ENCODE measurements at places on chromosomes 1 and 21.

- no peak for DNase-seq
Measured at GRCh38 chr1:92065042-92065441, 10.2 kb downstream of the SETSIP start.

GRCh38 chr1:180923887-180924286 is 11.2 kb downstream of the KIAA1614 start:
- DNase-seq: no peak

DNA sequence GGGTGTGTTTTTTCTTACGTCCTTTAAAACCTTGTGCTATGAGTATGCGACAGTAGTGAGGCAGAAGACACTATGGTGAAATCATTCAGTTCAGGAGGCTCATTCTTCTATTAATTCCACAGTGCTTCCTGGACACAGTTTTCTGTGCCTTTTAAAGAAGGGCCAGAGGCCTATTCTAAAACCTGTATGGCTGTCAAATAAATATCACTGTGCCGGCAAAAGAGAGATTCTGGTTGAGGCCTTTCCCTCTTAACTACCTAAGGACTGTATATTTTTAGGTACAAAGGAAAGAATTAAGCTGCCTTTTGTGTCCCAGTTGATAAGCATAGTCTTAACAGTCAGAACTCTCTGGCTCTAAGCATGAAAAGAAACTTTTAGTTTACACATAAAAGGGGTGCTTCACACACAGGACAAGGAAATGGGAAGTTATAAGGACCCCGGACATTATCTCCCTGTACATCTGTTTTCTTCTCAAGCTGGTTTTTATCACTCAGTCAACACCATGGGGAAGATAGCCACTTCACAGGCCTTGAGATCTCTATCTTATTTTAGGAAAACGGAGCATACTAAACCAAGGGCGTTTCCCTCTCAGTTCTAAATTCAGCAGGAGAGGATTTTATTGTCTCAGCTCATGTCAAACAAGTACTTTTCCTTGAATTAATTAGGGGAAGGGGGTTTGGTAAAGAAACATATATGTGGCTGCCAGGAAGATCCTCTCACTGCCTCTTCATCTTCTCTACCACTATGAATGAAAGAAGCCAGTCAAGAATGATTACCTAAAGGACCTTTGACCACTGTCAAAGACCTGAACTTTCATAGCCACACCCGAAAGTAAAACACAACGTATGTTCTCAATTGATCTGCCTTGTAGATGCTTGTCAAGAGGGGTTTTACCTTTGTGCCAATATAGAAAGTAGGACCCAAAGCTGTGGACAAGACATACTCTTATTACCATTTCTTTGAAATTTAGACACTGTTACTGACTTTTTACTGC is 71.4 kb upstream of the HSPA13 start:
- no peak for DNase-seq

DNA sequence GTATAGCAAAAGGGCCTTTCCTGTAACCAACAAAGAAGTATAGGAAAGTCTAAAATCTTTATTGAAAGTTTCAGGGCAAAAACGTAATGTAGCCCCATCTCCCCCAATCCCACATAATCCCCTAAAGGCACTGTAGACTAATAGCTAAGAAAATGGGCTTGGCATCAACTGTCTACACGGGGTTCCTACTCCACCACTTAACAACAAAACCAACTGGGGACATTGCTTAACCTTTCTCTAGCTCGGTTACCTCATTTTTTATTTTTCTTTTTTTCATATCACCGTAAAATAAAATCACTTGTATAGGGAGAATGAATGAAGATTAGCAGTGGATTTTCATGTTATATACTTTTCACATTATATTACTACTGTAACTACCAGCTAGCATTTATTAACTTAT is 12.3 kb downstream of the MACF1 start:
- no peak for DNase-seq

- DNase-seq: no peak
Measured at GRCh38 chr1:243642936-243643335, 207.1 kb downstream of the AKT3 start.

DNA sequence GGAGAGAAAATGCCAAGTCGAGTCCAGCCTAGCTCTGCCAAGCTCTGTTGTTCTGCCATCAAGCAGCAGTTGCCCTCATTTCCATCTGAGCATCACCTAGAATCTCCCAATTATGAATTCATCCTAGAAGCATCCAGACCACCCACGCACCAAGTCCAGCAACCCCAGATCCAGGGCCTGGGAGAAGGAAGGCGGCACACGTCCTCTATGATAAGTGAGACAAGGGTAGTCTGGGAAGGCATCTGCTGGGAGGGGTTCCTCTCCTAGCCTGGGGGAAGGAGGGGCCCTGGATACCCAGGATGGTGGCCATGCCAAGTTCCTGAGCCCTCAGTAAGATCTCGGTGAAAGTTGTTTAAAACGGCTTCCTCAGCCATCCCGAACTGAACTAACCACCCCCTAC is 70.7 kb downstream of the VWA5B1 start:
- DNase-seq: no peak

GRCh38 chr1:68129536-68130250 is 79.3 kb upstream of the DIRAS3 start:
- DNase-seq: no peak

- DNase-seq: no peak
Measured at GRCh38 chr1:99768104-99768503, 1.7 kb upstream of the FRRS1 start.

GRCh38 chr1:231603598-231604275 is 22.9 kb upstream of the DISC1 start:
- DNase-seq: no peak

DNA sequence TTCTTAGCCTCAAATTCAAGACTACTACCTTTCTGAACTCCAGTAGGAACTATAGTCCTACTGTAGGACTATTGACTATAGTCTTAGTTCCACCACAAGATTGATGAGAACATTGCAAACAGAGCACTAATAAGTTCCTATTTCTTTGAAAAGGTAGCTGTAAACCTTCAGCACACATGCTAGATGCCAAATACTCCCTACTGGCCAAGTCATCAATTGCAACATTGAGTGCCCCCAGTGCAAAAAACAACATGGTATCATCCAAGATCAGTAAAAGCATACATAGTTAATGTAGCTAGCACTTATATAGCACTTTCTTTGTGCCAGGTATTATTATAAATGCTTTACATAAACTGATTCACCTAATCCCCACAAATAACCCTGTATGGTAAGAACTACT is 99.8 kb downstream of the MRPL39 start:
- DNase-seq: no peak

- DNase-seq: no peak
Measured at GRCh38 chr1:1242461-1243265, 3.9 kb downstream of the C1QTNF12 start.

DNA sequence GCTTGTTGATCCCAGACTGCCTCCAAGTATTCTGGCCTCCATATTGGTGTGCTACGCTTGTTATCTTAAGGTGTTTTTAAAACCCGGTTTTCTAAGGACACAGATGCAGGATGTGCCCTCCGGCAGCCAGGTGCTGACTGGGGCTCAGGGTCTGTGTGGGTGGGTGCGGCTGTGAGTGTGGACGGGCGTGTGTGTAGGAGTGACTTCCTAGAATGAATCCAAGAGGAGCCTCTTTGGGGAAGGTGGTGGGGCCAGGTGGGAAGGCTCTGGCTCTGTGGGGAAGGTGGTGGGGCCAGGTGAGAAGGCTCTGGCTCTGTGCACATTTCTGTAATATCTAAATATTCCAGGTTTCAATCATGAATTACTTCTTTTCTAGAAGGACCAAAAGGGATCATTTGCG is 12.8 kb upstream of the TSPEAR start:
- DNase-seq: no peak

DNA sequence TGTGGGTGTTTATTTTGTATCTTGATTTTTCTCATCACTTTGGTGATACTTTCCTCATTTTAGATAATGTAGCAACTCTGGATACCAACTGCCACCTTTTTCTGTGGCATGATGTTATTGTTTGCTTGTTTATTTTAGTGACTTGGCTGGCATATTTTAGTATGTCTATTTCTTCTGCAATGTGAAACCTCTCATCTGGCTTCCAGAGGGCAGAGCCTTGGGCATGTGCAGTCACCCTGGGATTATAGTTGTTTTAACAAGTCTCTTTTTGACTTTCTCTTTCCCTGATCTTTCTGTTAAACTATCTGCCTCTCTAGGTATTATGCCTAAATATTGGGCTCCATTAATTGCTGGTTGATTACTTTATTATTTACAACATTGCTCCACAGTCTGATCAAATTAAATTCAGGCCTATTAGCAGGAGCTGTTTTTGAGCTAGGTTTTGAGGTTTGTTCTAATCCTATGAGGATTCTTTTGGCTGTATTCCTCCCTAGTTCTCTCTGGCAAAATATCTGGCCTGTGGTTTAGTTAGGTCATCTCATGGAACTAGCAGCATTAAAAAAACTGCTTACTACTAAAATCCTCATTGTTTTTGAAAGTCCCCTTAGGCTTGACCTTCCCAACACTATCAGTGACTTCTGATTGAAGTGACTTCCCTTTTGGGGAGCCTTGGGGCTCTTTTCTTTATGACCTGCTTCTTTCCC is 86.4 kb upstream of the FAM78B start:
- no peak for DNase-seq

DNA sequence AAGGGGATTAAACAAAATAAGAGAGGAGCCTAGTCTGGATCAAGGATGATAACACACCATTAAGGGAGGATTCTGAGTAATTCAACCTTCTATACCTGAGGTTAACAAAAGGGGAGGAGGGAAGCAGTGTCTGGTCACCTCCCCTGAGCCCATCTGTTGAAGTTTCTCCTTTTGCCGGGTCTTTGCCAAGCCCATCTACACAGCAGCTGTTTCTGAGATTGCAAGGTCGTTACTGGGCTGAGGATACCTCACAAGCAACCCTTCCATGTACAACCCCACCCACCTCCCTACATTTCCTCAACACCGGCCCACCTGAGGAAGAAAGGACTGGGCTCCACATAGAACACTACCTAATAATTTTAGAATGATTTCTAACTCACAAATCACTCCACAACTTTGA is 26.3 kb downstream of the LRRC52 start:
- no peak for DNase-seq

GRCh38 chr1:190226006-190226405 is 251.7 kb downstream of the BRINP3 start:
- DNase-seq: no peak

GRCh38 chr1:32761253-32761877 is 55.8 kb downstream of the YARS1 start:
- DNase-seq: no peak

DNA sequence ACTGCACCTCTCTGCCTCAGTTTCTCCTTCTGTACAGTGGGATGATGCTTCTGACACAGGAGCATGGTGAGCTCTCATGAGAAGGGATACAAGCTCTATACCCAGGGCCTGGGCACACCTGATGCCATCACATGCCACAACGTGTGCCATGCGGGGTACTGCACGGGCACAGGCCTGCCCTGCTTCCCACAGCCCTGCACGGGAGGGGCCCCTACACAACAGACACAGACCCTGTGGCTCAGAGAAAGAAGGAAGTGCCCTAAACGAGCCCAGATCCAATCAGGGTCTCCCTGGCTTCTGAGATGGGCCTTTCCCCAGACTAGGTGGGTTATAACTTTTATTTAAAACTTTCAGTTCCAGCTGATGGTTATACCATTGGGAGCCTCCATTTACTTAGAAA is 24.6 kb downstream of the C2CD2 start:
- DNase-seq: no peak

DNA sequence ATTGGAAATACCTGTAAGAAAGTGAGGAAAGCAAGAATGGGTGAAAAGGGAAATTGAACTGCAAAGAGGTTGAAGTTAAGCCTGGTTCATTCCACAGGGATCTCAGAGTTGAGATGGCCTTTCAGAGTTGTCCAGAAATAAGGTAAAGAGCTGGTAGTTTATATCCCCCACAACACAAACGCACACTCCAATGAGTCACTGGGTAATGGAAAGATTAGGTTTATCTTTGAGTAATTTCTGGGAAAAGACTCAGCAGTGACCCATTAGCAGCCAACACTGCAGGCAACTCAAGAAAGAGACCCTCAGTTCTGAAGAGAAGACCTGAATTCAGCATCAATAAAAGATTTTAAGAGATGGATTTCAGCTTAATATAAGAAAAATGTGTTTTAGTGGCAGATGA is 485.5 kb downstream of the PTPRC start:
- no peak for DNase-seq

DNA sequence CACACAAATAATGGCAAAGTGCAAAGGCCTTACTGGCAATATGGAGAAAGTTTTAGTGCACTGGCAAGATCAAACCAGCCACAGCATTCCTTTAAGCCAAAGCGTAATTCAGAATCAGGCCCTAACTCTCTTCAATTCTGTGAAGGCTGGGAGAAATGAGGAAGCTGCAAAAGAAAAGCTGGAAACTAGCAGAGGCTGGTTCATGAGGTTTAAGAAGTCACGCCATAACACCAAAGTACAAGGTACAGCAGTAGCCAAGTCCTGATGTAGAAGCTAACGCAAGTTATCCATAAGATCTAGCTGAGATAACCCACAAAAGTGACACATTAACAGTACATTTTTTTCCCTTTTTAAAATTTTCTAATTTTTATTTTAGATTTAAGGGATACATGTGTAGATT is 57.1 kb downstream of the SLC27A3 start:
- no peak for DNase-seq

DNA sequence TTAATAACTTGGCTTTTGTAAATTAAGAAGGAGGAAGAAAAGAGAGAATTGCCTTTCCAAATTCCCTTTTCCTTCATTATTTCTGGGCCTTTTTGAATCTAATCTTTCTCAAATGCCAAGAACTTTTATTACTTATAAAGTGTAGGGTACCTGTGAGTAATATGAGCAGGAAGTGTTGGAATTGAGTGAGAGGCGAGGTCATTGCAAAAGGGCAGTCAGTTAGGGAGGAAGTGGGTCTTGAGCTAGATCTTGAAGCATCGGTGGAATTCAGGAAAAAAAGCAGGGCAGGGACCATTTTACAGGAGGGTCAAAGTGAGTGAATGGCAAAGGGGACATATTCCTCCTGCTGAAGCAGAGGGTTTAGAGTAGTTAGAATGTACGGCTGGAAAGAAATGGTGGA is 23.4 kb downstream of the DDI2 start:
- DNase-seq: no peak

GRCh38 chr1:200966934-200967333 is 56.6 kb downstream of the KIF21B start:
- no peak for DNase-seq

- no peak for DNase-seq
Measured at GRCh38 chr1:46659307-46659870, 8.8 kb downstream of the ATPAF1 start.

- no peak for DNase-seq
Measured at GRCh38 chr1:46719689-46720088, 775 bp upstream of the EFCAB14 start.

GRCh38 chr1:169692756-169693460 is 18.5 kb downstream of the SELL start:
- DNase-seq: no peak

GRCh38 chr1:226097866-226098625 is 35.5 kb downstream of the H3-3A start:
- no peak for DNase-seq
